ENCODE measurements at places on chromosomes 2 and 18. TPM values are rescaled to one million over a fixed set of nuclear protein-coding genes. Genes with fewer than 3 reads are reported as not detected.

GRCh38 chr2:160457588-160457987, 36.0 kb downstream of the RBMS1 start:
- DNase-seq = no peak

DNA sequence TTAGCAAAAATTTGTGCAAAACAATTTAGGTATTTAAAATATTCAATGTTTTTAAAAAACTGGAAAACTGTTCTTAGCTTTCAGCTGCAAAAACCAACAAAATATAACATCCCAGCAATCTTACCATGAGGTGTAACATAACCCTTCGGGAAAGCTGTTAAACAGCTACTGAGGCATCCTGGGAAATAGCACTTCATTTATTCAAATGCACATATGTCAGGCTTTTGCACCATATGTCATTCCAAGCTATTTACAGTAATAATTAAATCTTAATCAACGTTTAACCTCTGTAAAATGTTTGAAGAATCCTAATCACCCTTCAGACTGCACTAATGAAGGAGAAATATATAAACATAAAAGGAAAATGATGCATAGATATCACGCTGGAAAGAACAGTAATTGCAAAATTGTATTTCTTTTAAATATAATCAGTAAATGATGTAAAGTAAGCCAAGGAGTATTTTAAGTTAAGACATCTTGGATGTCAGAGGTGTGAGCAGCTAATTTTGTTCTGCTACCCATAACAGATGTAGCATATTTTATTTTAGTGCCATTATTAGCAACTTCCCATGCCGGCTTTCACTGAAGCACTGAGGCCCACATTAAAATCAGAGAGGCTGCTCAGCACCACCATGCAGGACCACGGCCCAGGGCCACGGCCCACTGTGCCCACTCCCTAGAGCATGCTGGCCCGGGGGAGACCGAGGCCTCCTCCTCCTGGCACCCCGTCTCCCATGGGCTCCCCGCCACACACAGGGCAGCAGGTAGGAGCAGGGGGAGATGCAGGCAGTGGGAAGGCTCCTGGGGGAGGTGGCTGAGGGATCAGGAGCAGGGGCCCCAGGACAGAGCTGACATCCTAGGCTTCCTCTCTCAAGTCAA, 30.9 kb downstream of the EMX1 start:
- no peak for DNase-seq

GRCh38 chr2:217467331-217467730, 535.5 kb downstream of the TNS1 start:
- no peak for DNase-seq

- no peak for DNase-seq
Observed at GRCh38 chr2:229169751-229170150, 101.3 kb downstream of the PID1 start.

DNA sequence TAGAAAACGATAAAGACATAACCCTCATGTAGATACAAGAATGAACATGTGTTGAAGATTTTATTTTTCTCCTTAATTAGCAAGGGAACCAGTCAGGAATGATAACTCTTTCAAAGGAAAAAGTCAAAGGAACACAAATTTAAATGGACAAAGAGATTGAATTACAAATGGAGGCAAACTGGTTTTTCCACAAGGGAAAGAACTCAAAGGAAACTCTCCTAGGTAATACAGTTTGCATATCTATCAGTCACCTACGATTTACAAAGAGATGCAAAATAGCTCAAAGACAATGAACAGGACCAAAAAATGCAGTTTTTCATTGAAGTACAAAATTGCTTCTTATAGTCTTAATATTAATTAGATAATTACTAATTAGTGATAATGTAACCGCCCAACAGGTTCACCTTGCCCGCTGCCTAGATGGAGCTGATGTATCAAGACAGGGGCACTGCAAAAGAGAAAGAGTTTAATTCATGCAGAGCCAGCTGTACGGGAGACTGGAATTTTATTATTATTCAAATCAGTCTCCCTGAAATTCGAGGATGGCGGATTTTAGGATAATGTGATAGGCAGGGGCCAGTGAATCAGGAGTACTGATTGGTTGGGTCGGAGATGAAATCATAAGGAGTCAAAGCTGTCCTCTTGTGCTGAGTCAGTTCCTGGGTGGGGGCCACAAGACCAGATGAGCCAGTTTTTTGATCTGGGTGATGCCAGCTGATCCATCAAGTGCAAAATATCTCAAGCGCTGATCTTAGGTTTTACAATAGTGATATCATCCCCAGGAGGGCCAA, 151.0 kb downstream of the TMEM17 start:
- no peak for DNase-seq

- DNase-seq = no peak
Observed at GRCh38 chr2:127012215-127012614, 94.7 kb downstream of the BIN1 start.

- DNase-seq = no peak
Observed at GRCh38 chr2:25337276-25337675, 4.4 kb downstream of the DNMT3A start.

DNA sequence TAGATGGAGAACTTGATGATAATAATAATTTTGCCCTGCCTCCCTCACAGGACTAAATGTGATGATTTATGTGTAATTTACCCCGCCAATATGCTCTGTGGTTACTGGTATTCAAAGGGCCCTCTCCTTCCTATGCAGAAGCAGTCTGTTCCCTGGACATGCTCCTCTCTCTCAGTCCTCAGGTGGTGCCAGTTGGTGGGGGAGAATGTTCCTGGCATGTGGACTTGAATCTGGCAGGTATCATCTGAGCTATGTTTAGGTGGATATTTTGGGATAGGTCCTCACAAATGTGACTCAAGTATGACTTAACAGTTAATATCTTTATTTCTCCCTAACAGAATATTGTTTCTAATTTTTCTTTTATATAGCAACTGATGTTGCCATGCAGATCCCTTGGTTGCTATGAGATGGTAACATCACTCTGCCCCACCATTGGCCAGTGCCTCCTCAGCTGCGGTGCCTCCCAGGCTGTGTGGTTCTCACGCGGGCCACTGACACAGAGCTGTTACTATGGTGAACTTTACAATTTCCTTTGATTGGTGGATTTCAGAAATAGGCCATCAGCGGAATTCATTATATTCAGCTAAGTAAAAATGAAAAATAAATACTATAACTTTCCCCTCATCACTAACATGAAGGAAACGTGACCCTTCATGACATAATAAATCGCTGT, 106.7 kb upstream of the PELI1 start:
- DNase-seq = no peak

GRCh38 chr2:207437136-207437523, 92.6 kb upstream of the CREB1 start:
- DNase-seq = no peak

DNA sequence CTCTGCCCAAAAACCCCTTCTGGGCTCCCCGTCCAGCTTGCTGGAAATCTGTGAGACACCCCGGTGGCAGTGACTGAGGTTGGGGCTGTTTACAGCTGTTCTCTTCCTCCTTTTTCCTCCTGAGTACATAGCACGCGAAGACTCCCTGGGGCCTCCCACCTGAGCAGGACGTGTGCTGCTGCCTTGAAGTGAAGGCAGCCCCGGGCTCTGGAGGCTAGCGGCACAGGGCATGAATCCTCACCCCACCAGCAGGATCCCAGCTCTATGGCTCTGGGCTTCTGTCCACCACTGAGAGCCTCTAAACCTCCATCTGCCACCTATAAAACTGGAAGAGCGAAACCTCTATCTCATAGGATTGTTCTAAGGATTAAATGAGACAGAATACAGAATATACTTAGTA, 182.5 kb downstream of the TMEM163 start:
- no peak for DNase-seq

GRCh38 chr18:74351354-74351753, 35.7 kb downstream of the C18orf63 start:
- DNase-seq = no peak

GRCh38 chr18:2518473-2518872, 52.8 kb downstream of the METTL4 start:
- no peak for DNase-seq

DNA sequence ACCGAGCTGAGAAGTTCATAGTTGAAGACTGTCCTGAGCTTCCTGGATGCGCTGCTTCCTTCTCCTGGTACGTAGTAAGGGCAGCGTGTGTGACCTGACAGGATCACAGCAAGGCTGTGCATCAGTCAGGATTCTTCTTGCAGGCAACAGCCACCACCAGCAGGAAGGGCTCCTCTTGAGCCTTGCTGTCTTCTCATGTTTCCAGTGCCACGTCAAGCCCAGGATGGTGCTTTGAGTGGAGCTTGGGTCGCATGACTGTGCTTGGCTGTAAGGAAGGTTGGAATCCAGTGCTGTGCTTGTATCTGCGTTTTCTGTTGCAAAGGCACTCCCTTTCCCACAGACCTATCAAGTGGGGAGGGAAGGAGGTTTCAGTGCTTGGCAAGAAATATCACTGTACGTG, 194.3 kb downstream of the LDLRAD4 start:
- no peak for DNase-seq

GRCh38 chr2:160628811-160629210, 135.2 kb upstream of the RBMS1 start:
- DNase-seq = no peak

DNA sequence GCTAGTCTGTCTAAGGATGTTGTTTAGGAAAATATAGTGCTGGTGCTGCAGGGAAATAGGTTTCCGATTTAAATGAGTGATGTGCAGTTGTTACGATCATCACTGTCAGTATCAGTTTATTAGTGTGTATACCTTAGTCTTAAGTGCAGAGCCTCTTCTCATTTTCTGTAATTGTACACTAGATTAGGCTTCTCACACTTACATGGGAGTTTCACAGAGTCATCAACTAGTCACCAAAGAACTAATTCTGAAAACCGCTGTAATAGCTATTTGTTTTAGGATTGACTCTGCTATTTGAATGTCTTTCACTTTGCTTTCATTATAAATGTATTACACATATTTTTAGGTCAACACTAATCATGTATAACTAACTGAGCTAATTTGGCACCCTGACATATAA, 99.8 kb upstream of the ZEB2 start:
- DNase-seq = no peak

DNA sequence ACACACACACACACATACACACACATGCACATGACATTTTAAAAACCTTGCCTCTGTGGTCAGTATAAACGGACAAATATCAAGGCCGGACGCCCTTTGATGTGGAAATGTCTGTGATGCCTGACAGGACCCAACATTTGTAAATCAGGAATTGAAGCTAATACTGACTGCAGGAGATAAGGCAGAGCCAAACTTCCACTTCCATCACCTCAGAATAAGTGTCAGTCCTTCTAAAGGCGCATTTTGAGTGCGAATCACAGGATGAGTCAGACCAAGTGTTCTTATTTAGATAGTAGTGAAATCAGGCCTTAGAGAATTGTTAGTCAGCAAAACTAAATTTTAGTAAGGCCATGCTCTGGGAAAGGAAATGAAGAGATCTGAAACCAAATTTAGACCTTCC, 211.7 kb upstream of the LRATD1 start:
- no peak for DNase-seq

DNA sequence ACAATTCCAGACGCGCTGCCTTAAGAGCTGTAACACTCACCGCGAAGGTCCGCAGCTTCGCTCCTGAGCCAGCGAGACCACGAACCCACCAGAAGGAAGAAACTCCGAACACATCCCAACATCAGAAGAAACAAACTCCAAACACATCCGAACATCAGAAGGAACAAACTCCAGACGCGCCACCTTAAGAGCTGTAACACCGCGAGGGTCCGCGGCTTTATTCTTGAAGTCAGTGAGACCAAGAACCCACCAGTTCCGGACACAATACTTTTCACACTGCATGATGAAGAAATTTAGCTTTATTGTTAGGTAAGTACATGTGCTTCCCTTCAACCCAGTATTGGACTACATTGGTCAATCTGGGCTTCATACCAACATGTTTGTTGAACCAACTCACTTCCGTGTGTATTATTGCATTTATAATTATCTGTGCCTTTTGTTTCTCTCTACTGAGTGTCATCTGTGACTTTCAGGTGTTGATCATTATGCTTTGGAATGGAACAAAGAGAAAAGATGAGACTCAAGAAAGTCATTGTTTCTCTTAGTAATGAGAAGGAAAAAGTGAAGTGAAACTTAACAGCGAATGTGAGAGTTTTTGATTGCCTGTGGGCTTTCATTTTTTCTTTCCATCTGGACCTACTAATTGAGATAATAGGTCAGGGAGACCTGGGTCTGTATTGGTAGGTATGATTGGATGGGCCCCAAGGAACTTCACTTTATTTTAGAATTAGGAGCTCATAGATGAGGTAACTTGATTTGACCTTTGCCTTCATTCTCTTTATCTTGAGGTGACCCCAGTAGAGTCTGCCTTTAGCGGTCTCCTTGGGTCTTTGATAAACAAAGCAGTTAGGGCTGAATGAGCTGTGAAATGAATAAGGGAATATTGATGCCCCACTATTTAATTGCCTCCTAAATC, 76.1 kb upstream of the CAVIN2 start:
- DNase-seq = no peak

GRCh38 chr2:9315280-9315847, 108.0 kb downstream of the ITGB1BP1 start:
- no peak for DNase-seq

GRCh38 chr2:25310965-25311864, 30.5 kb downstream of the DNMT3A start:
- DNase-seq = no peak

- no peak for DNase-seq
Observed at GRCh38 chr18:48313792-48314191, 95.4 kb downstream of the ZBTB7C start.

DNA sequence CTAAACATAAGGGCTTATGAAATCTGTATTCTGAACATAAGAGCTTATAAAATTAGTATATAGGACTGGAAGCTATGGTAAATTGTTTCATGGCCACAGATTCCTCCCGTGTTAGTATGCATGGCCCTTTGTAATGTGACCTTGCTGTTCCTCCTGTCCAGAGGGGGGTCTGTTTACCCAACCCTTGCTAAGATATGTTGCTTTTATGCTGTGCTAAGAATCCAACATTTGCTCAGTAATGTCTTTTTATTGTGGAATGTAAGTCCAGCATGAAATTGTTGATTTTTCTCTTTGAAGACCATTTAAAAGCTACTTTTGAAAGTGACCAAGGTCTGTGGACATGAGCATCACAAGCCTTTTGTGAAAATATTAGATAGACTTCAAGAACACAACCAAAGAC, 485.4 kb downstream of the PARD3B start:
- no peak for DNase-seq

GRCh38 chr2:24214880-24215279, 40.0 kb downstream of the FAM228A start:
- no peak for DNase-seq

GRCh38 chr2:195520671-195521155, 136.3 kb upstream of the SLC39A10 start:
- no peak for DNase-seq

GRCh38 chr2:231640241-231640640, 47.6 kb downstream of the TEX44 start:
- no peak for DNase-seq

The ZNF804A gene
- not detected for total RNA-seq

The UGT1A3 gene
- total RNA-seq = not detected

The NPAS2 gene
- 22.1 TPM for total RNA-seq

The ANKAR gene
- 8.7 TPM for total RNA-seq

The SLC5A7 gene
- not detected for total RNA-seq

The CHMP1B gene
- total RNA-seq = 77.9 TPM

The SOX11 gene
- total RNA-seq = 0.02 TPM

The TYW5 gene
- 3.1 TPM for total RNA-seq

The NAT8 gene
- not detected for total RNA-seq

The SERPINB2 gene
- 0.20 TPM for total RNA-seq

The SMARCAL1 gene
- total RNA-seq = 8.3 TPM

Data from psoas muscle (tissue), 8 donors.